ENCODE measurements at places on chromosomes 3 and 15.

DNA sequence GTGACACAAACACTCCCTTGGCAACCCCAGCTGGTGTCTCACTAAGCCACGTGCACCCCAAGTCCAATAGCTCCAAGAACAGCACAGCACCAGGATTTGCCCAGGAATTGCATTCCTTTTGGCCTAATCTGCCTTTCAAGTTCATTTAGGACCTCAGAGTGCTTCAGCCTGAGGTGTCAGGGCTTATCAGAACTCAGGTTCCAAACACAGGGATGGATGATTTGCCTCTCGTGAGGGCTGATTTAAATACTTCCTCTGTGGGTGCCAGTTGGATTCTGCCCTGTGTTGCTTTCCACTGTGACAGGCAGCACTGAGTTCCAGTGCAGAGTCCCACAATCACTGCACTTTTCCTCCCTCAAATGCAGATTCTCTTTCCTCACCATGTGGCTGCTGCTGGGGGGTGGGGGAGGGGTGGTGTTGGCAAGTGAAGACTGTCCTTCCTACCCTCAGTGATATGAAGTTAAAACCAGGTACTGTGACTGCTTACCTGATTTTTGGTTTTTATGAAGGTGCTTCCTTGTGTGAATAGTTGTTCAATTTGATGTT, 204.3 kb upstream of the STAC start:
- DNase-seq = no peak

- no peak for DNase-seq
Observed at GRCh38 chr3:101928890-101929289, 79.6 kb downstream of the NFKBIZ start.

- no peak for DNase-seq
Observed at GRCh38 chr3:145183261-145183660, 977.7 kb downstream of the PLOD2 start.

DNA sequence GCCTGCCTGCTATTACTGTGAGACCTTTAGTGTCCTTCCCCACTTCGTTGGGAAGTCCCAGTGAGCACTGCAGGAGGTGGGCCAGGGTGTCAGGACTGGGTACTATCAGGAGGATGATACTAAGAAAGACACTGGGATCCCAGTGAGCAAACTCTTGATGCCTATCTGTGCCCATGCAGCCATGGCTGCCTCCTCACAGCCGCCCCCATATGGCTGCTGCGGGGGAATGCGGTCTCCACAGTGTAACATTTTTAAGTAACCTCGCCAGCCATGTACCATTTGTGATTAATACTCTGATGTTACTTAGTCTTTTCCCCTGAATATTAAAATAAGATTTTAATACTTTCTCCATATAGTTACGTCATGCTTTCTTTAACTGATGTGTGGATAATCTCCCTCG, 312.2 kb downstream of the RYR3 start:
- no peak for DNase-seq

DNA sequence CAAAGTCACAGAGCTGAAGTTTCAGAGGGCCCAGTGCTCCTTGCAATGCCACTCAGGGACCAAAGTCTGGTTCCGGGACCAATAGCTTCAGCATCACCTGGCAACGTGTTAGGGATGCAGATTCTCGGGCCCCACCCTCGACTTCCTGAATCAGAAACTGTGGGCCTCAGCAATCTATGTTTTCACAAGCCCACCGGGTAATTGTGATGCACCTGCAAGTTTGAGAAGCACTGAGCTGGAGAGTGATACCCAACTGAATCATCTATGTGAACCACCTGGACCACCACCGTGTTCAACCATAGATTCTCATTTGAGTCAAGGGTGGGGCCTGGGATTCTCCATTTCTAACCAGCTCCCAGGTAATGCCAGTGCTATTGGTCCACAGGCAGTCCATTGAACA, 55.7 kb downstream of the CORO2B start:
- no peak for DNase-seq

GRCh38 chr15:78641102-78641748, at the start of gene CHRNB4:
Gene CHRNB4, minus strand, starts transcription at chr15:78641210. Its CDS starts 77 bp downstream, at chr15:78641133.
- DNase-seq = no peak

- DNase-seq = peak; percentile 18
Observed at GRCh38 chr15:58227706-58228543, 89.7 kb downstream of the AQP9 start.

DNA sequence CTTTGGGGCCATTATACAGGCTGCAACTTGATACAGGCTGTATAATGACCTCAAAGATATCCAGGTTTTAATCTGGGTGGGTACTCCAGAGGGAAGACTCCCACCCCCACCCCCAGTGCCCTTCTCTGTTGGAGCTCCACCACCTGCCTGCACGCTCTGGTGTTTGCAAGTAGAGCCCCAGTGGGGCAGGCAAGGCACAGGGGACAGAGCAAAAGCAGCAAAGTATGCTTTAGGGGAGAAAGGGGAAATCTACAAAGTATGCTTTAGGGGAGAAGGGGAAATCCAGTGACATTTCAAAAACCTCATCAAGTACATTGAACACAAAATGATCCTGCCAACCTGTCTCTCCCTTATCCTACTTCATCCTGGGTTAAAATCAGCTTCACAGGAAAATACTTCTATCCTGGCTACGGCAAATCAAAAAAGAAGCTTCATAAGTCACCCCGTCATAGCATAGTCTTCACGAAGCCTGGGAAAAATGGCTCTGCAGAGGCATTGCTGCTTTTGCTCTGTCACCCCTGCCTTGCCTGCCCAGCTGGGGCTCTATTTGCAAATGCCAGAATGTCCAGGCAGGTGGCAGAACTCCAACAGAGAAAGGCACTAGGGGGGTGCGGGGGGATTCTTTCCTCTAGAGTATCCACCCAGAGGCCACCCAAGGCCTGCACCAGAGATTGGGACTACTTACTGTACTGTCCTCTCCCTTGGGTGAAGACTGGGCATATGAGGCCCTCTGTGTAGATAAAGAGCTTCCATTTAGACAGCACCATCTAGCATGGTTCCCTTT, 60.9 kb upstream of the ATP11B start:
- no peak for DNase-seq
